Activated CD8-positive, alpha-beta memory T cell treated with anti-CD3 and anti-CD28 coated beads for 4 hours (primary cell): ENCODE measurements at places on chromosomes 12 and 14.

DNA sequence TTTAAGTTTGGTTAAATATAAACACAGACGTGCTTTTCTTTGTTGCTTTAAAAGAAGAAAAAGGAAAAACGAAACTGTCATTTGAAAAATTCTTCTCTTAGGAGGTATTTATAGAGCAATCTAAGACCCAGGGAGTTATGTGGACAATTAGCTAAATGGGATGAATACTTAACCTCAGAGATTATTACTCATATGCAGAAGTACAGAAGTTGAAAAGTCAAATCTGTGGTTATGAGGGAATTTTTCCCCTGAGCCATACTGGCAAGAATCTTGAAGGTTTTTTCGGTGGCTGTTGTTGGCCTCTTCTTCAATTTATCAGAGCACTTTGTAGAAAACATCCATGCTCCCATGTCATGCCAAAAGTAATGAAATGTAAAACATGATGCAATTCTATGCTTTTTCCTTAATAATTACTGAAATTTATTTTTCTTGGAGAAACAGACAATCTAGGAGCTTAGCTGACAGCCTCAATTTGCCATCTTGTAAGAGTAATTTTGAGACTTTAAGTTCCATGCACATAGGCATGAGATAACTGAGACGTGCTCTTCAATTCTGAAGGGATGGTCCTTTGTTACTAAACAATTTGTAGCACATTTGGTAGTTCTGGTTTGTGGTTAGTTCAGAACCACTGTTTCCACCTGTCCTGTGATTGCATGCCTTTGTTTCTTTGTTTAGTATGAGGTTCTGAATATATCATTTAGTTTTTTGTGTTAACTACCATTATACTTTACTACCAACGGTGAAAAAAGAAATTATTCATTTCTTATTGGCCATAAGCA lies 126.6 kb downstream of the BCAT1 start:
- no peak for DNase-seq

- no peak for DNase-seq
Observed at GRCh38 chr14:20807304-20808161, 4.9 kb upstream of the RNASE1 start.

DNA sequence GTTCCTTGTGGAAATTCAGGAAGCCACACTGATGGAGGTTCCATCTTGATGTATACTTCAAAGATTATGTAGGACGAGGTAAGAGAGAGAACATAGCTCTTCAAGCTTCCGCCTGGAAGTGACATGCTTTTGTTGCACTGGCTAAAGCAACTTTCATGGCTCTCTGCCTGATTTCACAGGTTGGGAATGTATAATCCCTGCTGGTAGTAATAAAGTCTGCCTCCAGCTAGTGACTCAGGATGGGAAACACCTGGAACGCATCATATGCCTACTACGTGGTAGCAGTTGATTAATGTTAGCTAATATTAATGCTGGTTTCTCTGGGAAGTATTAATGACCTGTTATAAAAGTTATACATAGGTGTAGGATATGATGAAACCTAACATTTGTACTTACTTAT lies 71.1 kb downstream of the PELI2 start:
- DNase-seq: no peak

- peak; percentile 12 for DNase-seq
Observed at GRCh38 chr14:64755781-64756221, 51.6 kb downstream of the PLEKHG3 start.

DNA sequence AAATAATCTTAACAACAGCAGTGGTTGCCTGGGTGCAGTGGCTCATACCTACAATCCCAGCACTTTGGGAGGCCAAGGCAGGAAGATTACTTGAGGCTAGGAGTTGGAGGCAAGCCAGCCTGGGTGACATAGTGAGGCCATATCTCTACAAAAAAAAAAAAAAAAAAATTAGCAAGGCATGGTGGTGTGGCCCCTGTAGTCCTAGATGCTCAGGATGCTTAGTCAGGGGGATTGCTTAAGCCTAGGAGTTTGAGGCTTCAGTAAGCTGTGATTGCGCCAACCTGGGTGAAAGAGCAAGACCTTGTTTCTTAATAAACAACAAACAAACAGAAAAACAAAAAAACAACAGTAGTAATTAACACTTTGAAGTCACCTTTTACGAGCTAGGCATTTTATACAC lies 642 bp upstream of the ACSM4 start:
- DNase-seq: no peak

- DNase-seq: no peak
Observed at GRCh38 chr14:90739318-90740068, 76.7 kb downstream of the TTC7B start.

- no peak for DNase-seq
Observed at GRCh38 chr12:76919383-76920171, 40.8 kb upstream of the CSRP2 start.

DNA sequence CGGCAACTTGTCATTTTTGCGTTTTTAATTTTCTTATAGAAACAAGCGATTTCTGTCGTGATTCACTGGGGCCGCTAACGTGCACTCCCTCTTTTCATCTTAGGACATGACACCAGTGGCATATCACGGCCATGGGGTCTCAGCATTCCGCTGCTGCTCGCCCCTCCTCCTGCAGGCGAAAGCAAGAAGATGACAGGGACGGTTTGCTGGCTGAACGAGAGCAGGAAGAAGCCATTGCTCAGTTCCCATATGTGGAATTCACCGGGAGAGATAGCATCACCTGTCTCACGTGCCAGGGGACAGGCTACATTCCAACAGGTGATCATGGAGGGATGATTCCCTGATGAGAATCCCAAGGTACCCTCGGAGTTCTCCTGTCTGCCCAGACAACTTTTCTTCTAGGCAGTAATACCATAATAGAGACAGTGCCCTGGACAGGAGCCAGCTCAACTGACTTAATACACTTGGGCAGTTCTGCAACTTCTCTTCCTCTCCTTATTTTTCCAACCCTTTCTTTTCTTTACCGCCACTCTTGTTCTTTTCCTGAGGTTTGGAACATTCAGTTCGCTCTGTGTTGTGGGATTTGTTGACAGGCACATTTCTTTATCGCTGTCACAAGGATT lies 821 bp downstream of the TMEM106C start:
- DNase-seq: no peak

GRCh38 chr14:37584211-37585100 lies 10.6 kb downstream of the FOXA1 start:
- DNase-seq: no peak

DNA sequence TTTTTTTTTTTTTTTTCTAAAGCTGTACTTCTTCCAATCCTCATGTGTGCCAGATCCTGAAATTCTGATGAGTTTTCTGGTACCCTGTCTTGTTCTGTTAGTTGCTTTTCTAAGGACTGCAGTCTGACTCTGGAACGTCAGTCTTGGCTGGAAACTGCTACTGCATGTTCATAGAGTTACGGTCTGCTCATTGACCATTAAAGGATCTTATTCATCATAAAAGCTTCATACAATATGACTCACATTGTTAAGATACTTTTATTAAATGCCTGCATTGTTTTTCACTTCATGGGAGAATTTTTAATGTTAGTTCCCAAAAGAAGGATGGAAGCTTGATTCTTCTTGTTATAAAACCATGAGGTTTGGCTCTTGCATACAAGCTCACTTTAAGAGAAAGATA lies 233.6 kb downstream of the SYT10 start:
- DNase-seq: no peak

DNA sequence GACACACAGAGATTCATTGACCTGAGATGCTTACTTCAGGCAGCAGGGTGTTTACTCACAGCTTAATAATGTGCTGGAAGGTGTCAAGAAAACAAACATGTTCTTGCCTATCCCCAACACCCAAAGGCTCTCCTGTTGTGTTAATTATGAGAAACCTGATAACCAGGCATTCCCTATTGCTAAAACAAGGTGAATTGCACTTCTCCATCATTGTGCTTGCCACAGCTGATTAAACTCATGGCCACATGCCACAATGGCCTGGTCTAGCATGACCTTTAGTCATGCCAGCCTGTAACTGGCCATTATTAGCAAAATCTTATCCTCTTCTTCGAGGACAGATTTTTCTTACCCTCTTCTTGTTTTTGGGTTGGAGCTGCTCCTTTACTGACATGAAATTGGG lies 21.4 kb downstream of the SMOC1 start:
- no peak for DNase-seq

- no peak for DNase-seq
Observed at GRCh38 chr12:85423947-85424346, 143.9 kb downstream of the ALX1 start.

DNA sequence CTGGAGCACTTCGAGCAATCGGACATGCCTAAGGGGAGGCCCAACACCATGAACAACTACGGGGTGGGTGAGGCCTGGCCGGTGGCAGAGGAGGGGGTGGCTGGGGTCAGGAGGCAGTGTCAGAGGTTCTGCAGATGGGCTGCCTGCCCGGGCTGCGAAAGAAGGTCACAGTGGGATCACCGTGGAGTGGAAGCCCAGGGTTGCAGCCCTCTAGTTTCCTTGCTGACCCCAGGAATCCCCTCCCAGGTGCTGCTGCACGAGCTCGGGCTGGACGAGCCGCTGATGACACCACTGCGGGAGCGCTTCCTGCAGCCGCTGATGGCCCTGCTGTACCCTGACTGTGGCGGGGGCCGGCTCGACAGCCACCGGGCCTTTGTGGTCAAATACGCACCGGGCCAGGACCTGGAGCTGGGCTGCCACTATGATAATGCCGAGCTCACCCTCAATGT lies 1.9 kb upstream of the ARL6IP4 start:
- no peak for DNase-seq

GRCh38 chr14:61178226-61179060 lies 102.7 kb downstream of the TMEM30B start:
- DNase-seq: no peak

GRCh38 chr12:22250762-22251161 lies 83.7 kb downstream of the ST8SIA1 start:
- no peak for DNase-seq

- DNase-seq: no peak
Observed at GRCh38 chr12:14157088-14157747, 175.8 kb upstream of the GRIN2B start.

- DNase-seq: no peak
Observed at GRCh38 chr14:61562321-61563161, 132.8 kb upstream of the HIF1A start.

- DNase-seq: no peak
Observed at GRCh38 chr12:30820406-30820946, 65.7 kb upstream of the CAPRIN2 start.

GRCh38 chr12:47155457-47156166 lies 75.9 kb upstream of the AMIGO2 start:
- no peak for DNase-seq

DNA sequence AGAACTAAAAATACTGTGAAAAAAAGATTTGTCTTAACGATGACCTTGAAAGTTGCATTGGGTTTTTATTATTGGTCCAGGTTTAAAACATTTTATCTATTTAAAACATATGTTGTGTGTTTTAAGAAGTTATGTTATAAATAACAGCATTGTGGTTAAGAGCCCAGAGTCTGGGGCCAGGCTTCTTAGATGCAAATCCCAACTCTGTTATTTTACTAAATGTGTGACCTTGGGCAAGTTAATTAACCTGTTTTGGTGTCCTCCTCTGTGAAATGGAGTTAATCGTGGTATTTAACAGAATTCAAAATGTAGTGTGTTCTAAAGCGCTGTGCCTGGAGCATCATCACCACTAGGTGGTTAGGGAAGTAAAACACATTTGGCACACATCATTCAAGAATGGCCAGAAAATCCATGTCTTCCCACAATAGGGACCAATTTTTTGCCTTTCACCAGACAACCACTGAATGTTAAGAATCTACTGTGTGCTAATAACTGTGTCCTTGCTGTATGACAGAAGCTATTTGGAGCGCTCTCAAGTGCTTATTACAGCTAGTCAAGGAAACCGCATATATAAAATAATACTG lies 133.3 kb downstream of the MON2 start:
- DNase-seq: no peak

- no peak for DNase-seq
Observed at GRCh38 chr14:26820138-26820537, 222.3 kb upstream of the NOVA1 start.
